ENCODE measurements at places on chromosomes 3 and 15.

GRCh38 chr15:39747326-39747725 lies 35.3 kb downstream of the FSIP1 start:
- no peak for DNase-seq

- no peak for DNase-seq
These were observed 801.6 kb upstream of the NR2F2 start for GRCh38 chr15:95528920-95529319.

DNA sequence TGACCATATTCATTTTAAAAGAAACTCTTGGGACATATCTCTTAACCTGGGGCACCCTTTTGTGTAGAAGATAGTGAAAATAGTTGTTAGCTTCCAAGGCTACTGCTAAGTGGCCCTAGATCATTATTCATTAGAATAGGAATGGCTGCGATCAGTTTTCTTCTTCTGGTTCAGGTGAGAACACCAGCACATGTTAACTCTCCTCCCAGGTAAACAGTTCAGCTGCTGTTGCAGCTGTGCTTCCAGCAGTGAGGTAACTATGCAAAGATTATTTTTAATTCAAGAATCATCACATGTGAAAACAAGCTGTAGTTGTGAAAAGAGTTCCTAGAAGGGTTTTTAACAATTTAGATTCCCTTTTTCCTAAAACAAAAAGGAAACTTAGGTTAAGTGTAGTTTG lies 43.3 kb downstream of the ZPLD1 start:
- DNase-seq, result no peak

DNA sequence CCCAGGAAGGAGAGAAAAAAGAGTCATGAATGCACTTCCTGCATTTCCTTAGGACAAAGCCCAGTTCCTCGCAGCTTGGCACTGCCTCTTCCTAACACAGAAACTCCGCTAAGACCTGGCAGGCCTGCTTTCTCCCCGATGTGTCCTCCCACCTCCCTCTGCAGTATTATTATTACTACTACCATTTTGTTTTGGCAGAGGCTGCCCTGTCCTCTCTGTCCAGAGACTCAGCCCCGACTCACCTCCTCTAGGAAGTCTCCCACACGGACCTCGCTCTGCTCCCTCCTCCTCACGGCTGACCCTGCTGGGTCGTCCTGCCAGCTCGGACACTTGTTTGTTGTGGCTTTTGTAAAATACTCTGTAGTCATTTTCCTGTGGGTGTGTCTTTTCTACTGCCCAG lies 107.2 kb upstream of the HACD2 start:
- no peak for DNase-seq

- no peak for DNase-seq
These were observed 40.0 kb upstream of the TEX9 start for GRCh38 chr15:56325186-56325585.

GRCh38 chr3:177174607-177175170 lies 22.6 kb downstream of the TBL1XR1 start:
- no peak for DNase-seq

DNA sequence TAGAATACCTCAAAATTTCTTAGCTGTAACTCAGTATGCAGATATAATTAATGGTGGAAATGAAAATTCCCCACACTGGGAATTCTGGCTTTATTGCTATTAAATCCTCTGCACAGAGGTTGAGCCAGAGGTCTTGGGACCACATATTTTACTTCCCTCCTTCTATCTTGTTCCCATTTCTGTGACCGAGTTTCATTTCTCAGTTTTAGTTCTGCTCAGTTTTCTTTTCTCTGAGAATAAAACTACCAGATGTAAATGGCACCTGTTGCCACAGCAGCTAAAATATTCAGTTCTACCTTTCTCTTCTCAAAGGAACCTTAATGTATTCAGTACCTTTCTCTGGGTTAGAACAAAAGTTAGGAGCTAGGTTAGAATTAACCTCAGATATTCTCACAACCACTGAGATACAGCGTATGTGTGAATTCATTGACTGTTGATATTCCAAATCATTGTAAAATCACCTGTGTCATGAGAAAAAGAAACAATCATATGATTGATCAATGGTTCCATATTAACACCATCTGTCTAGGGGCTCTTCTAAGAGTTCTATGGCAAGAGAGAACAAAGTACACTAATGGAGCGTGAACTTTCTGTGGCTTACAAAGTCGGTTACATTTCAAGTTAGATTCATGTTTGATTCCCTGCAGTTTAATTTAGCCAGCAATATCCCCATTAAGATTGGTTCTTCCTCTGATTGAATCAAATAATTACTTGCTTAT lies 374.1 kb downstream of the EFHB start:
- DNase-seq, result no peak

- no peak for DNase-seq
These were observed 18.9 kb upstream of the MLF1 start for GRCh38 chr3:158552124-158552523.

GRCh38 chr15:36301947-36302346 lies 277.5 kb upstream of the CDIN1 start:
- DNase-seq, result no peak

DNA sequence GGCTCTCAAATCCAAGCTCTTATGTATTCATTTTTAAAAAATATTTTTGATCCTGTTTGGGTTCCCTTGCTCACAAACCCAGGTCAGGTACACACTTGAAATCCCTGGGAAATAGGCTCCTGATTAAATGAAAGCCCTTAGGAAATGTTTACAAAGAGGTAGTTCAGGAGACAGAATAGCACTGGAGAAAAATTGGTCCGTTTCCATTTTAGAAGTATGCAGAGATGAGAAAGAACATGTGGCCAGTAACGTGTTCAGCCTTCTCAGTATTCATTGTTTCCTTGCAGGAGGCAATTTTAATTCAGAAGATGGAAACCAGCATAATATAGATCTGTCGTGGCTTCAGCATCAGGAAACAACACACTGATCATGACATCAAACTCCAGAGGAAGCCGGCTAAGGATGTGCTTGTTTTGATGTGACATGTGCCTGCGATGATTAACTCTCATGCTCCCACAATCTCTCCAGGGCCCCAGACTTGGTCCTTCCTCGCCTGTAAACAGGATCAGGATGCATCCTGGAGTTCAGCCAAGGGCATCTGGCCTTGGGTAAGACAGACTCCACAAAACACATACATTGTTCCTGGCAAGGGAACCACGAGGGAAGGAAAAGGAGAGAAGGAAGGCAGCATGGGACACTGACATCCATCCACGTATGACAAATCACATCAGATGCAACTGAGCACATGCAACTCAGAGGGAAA lies 350.5 kb upstream of the THBS1 start:
- DNase-seq, result no peak

DNA sequence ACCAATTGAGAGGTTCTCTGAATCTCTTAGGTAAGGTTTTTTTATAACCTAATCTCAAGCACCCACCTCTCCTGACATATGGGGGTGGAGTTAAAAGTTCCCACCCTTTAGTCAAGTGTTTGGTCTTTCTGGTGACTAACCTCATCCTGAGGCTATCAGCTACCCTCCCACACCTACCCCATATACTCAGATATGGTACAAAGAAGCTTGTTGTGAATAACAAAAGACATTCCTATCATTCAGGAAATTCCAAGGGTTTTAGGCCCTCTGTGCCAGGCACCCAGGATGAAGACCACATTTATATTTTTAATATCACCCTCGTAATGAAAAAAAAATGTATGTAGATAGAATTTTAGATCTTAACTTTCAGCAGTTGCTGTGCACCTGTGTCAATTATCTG lies 9.0 kb downstream of the CHMP2B start:
- DNase-seq, result no peak

- DNase-seq, result no peak
These were observed 26.3 kb downstream of the COL6A6 start for GRCh38 chr3:130543322-130543721.

DNA sequence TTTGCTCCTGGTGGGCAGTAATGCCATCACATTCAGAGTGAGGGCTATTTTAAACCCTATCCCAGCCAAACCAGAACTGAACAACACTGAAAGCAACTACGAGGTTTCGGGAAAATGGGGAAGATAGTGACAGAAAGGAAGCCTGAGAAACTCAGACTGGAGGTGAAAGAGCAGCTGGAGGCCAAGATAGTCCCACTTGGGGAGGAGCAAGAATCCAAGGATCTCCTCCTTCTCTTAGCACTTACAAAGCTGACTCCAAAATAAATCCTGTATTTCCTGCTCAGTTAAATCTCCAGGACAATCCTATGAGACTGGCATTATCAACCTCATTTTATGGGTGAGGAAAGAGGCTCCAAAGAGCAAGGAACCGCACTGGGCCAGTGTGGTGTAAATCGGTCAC lies 14.1 kb upstream of the SETMAR start:
- DNase-seq, result no peak

- no peak for DNase-seq
These were observed 820.5 kb downstream of the MCTP2 start for GRCh38 chr15:95051861-95052260.

DNA sequence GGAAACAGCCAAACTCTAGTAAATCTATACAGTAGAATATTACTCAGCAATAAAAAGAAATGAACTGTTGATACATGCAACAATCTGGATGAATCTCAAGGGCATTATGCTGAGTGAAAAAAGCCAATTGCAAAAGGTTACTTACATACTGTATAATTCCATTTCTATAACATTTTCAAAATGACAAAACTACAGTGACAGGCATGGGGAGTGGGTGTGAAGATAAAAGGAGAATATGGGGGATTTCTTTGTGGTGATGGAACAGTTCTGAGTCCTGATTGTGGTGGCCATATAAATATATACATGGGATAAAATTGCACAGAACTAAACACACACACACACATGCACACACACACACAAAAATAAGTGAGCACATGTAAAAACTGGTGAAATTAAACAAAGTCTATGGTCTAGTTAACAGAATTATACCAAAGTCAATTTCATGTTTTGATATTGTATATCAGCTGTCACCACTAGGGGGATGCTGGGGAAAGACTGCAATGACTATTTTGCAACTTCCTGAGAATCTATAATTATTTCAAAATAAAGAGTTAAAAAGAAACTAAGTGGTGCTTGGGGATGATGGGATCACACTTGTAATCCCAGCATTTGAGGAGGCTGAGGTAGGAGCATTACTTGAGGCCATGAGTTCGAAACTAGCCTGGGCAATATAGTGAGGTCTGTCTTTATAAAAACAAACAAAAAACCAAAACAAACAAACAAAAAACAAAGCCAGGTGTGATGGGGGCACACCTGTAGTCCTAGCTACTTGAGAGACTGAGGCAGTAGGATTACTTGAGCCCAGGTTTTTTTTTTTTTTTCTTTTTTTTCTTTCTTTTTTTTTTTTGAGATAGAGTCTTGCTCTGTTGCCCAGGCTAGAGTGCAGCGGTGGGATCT lies 66.0 kb downstream of the SPTSSB start:
- peak; percentile 46 for DNase-seq

DNA sequence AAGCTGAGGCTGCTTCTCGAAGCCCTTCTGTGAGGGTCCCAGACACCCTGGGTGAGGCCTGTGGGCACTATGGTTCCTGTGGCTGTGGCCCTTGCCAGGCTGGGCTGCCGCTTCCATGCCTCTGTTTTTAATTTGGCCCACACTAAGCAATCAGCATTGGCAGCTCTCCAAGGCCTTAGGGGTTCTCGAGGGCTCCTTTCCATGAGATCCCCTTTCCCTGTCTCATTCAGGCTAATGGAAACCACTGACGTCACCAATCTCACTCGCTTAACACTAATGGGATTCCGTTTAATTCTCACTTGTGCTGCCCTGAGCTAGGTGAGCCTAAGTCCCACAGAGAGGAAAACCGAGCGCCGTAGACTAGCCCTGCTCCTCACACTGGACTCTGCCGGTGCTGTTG lies 60.2 kb upstream of the RAB6B start:
- no peak for DNase-seq

Measured in CD4-positive, alpha-beta T cell treated with Interleukin-2 at 100 ng/mL for 4 hours (primary cell).